ENCODE measurements at places on chromosomes 11 and 22.
A peak's percentile ranks its signal among the peaks of the same experiment; 100 is the strongest.

DNA sequence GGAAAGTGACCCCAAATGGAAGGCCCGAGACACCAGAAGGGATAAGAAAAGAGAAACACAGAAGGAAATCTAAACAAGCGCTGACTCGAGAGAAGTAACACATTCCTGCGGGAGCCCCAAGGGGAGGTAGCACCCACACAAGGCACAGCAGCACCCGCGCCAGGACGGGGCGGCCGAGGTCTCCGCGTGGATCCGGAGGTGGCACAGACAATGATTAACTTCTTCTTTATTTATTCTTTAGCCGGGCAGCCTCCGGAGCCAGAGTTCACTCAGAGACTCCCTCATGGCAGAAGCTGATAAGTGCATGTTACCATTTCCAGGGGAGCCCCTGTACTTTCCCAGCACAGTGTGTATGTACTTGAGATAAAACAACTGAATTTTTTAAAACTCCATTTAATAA lies 5.1 kb downstream of the TOLLIP start:
- DNase-seq, result peak; percentile 85

GRCh38 chr11:7278314-7278917 lies 26.7 kb downstream of the SYT9 start:
- peak; percentile 20 for DNase-seq

GRCh38 chr22:22720201-22720723 lies 75.8 kb downstream of the GGTLC2 start:
- peak; percentile 51 for DNase-seq

DNA sequence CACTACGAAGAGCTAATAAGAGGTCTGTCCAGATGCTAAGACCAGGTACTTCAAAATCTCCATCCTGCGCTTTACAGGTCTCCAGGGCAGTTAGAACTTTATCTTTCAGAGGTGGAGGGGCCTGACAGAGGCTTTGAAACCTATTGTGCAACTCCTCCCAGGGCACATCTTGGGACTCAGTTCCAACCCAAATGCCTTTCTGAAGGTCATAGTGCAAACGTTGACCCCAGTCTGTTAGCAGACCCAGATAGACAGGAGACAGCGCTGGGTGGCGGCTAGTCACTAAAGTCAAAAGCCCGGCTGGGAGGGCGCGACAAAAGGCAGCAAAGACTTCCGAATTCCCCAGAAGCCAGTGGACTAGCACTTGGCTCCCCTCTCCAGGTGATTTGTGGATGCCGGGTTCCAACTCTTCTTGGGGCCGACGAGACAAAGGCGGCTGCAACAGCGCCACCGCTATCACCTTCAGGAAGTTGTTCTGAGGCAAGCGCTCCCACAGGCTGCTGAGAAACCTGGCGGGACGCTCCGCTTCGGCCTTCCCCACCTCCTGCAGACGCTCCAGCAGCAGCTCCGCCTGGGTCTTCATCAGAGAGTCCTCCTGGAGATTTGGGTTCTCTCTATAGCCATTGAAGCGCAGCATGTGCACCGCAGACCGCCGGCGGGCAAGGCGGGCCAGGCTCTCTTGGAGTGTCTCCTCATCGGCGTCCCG lies 728 bp downstream of the FANCF start:
- DNase-seq, result peak; percentile 72

GRCh38 chr11:104327861-104328511 lies 164.0 kb upstream of the PDGFD start:
- DNase-seq, result peak; percentile 34

DNA sequence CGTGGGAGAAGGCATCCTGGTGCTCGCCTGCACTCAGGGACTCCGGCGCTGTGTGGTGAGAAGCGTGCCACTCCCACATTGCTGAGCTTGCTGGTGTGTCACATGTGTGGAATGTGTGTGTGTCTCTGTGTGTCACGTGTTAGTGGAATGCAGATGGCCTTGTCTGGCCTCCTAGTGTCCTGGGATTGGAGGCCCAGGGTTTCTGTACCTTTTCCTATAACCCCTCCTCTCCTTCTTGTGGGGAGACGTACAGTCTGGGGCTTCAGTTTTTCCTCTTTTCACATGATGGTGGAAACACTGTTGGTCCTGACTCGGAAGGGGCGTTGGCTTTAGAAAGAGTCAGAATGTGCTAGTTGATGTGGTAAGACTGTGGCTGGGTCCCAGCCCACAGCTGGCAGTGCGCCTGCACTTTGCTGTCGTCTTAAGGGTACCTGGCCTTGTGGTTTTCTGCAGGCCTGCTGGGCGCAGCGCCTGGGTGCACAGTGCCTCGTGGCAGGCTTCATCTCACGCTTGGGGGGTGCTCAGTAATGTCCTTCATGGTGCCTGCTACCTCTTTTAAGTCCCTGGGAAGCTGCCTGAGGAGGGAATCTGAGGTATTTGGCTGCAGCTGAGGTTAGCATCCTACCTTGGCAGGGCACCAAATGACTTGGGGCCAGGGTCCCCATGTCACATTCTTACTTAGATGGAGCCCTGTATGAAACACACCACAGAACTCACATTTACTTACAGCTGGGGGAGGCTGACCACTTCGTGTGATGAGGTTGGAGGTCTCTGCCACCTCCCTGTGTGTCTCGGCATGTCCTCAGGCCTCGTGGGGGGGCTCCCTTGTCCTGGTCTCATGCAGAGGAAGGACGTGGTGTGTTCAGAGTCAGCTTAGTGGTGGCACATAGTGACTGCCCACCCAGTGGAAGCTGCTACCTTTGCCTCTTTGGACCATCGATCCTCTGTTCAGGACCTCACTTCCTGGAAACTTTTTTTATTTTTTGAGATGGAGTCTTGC lies 61.9 kb downstream of the MED15 start:
- peak; percentile 77 for DNase-seq

DNA sequence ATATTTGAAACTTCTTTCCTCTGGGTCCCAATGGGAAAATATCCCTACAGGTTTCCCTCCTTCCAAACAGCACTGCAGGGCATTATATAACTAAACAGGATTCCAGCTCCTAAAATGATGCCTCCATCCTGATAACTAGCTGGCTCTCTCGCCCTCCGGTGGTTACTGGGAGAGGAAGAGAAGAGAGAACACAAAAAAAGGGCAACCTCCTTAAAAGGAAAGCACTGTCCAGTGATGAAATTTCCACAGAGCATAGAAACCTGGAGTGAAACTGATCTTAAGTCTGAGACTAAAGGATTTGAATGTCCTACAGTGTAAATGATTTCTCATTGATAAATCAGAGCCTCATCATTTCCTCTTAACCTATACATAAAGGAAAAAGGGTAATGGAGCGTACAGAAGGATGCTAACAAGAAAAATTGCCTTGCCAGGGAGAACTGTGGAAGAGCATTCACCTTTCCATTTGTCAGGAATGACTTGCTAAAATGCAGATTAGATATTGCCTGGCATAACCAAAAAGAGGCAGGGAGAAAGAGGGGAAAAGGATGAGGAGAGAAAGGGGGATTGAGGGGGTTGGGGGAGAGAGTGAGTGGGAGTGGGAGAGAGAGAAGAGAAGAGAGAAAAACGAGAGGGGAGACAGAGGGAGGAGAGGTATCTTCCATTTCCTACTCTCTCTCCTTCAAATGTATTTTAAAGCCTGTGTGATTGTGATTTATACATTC lies 121.3 kb downstream of the APOL5 start:
- DNase-seq, result peak; percentile 59

GRCh38 chr22:46660604-46661201 lies 40.5 kb downstream of the GRAMD4 start:
- no peak for DNase-seq

- peak; percentile 37 for DNase-seq
Measured at GRCh38 chr11:132312701-132313111, 942.3 kb downstream of the NTM start.

GRCh38 chr11:113773092-113773415 lies 438 bp downstream of the ZW10 start:
- DNase-seq, result peak; percentile 51

Data from testis (tissue), 5 donors.